Ascending aorta (tissue), 2 donors: ENCODE measurements at places on chromosomes 12 and 14.

GRCh38 chr14:89544636-89545301 lies 127.7 kb upstream of the FOXN3 start:
- DNase-seq, result no peak

DNA sequence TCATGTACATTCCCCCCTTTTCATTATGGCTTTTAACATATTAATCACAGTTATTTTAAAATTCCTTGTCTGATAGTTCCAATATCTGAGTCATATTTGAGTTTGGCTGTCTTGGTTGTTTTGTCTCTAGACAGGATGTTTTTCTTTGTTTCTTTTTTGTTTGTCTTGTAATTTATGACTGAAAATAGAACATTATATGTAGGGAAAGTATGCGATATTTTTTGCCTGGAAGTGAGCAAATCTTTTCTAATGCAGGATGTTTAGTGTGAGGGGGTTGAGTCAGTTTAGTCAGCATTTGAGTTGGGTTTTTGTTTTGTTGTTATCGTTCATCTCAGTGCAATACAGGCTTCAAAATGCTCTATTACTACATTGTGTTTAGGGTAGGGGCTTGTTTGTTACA lies 239.7 kb downstream of the SNAPC1 start:
- DNase-seq, result no peak

DNA sequence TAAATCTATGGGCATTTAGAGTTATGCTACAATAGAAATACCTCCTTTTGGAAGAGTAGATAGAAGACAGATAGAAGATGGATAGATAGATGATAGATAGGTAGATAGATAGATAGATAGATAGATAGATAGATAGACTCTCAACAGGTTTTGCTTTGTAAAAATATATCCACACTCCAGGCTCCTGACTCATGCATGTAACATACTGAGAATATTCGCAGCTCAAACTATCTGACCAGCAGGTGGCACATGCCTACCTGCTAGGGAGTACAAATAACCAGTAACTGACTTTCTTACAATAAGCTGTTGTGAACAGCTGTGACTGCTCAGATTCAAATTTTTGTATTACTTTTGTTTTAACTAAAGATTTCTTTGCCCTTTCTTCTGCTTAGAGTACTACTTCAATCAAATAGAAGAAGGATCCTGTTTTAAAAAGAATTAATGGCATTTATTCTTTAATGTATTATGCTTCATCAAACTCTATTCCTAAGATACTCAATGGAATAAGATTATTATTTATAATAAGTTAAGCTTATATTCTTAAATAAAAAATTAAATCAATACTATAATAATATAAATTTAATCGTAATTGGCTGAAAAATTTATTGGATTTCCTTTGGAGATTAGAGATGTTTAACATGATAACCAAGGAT lies 15.8 kb upstream of the CPNE8 start:
- DNase-seq, result no peak

DNA sequence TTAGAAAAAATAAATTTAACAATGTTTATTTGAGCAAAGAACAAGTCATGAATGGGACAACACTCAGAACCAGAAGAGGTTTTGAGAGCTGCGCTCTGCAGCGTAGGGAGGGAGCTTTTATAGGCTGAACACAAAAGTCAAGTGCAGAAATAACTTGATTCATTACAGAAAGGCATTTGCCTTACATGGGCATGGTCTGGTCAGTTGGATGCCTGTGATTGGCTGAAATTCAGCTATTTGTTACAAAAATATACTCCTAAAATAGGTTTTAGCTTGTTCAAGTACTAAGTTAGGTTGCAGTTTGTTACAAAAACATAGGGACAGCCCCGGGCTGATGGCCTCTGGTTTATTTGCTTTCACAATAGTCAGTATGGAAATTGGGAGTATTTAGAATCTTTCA lies 118.0 kb downstream of the NUAK1 start:
- DNase-seq, result no peak

GRCh38 chr12:9114946-9115345 lies 773 bp downstream of the A2M start:
- DNase-seq, result no peak

DNA sequence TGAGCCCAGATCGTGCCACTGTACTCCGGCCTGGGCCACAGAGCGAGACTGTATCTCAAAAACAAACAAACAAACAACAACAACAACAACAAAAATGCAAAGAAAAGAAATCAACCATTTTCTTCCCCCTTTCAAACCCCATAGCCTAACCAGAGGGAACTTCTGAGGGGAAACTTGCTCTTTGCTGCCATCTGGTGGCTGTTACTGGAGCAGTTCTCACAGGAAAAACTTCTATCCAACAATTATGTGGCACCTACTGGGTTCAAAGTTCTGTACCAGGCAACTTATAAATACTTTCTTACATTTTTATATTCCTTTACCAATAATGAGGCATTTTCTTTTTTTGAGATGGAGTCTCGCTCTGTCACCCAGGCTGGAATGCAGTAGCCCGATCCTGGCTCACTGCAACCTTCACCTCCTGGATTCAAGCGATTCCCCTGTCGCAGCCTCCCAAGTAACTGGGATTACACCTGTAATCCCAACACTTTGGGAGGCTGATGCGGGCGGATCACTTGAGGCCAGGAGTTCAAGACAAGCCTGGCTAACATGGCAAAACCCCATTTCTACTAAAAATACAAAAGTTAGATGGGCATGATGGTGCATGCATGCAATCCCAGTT lies 50.9 kb upstream of the BICDL1 start:
- no peak for DNase-seq

DNA sequence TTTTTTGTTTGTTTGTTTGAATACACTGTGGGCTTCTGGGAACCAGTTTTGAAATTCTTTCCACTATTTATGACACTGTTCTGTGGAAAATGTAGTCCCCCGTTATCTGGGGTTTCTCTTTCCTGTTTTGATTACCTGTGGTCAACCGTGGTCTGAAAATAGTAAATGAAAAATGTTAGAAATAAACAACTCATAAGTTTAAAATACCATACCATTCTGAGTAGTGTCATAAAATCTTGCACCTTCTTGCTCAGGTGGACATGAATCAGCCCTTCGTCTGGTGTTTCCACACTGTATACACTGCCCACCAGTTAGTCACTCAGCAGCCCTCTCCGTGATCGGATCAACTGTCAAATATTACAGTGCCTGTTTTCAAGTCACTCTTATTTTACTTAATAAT lies 5.1 kb upstream of the PAPOLA start:
- DNase-seq, result no peak

GRCh38 chr14:75542588-75543091 lies 20.4 kb downstream of the BATF start:
- peak; percentile 14 for DNase-seq

GRCh38 chr12:72098622-72099021 lies 160.0 kb downstream of the TPH2 start:
- no peak for DNase-seq

- no peak for DNase-seq
Observed at GRCh38 chr12:122336015-122336946, 70.0 kb upstream of the VPS33A start.

GRCh38 chr12:2101771-2102170 lies 49.0 kb downstream of the CACNA1C start:
- DNase-seq, result no peak

DNA sequence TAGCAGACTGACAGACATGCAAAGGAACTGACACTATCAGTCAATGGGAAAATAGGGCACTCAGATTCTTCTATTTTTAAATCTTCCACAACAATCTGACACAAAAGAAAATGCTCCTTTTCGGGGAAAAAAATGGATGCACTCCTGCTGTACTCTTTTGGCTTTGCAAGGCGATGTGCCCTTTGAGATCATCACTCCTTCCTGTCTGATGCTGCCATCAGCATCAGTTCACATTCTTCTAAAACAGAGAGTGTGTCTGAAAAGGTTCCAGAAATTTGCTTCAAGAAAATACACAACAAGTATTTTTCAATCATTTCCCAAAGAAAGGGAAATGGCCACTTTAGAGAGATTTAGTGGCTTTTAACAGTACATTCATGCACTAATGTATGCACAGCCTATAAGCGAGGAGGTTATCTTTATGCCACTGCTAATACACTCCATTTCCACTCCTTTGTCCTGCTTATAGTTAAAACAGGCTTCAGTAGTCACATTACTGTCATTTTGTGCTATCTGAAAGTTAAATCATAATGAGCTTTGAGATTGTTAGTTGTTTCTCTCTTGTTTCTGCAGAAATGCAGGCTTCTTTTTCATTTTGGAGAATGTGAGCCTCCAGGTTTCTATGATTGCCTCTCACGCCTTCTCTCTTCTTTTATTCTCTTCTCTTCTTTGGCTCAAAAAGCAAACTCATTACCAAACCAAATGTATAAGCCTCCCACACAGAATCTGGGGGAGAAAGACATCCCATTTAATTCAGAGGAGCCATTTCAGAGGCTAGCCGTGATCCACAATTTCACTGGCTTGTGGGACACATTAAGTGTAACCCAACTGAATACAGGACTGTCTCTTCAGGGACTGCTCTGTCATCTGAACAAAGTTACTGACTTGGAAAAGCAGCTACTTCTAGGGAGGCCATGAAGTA lies 110.9 kb upstream of the CCDC196 start:
- DNase-seq, result no peak

- DNase-seq, result no peak
Observed at GRCh38 chr14:77761205-77761931, 412 bp upstream of the SNW1 start.

DNA sequence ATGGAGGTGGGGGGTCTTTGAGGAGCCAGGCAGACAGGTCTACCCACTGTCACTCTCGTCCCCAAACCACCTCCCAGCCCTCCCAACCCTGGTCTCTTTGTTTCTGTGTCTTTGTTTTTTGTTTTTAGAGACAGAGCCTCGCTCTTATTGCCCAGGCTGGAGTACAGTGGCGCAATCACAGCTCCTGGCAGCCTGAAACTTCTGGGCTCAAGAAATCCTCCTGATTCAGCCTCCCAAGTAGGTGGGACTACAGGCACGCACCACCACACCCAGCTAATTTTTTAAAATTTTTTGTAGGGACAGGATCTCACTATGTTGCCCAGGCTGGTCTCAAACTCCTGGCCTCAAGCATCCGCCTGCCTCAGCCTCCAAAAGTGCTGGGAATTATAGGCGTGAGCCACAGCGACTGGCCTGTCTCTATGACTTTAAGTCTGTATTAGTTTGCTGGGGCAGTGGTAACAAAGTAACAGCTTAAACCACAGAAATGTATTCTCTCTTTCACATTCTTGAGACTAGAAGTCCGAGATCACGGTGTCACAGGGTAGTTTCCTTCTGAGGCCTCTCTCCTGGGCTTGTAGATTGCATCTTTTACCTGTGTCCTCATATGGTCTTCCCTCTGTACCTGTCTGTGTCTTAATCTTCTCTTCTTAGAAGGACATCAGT lies 26.1 kb downstream of the DTX1 start:
- no peak for DNase-seq

DNA sequence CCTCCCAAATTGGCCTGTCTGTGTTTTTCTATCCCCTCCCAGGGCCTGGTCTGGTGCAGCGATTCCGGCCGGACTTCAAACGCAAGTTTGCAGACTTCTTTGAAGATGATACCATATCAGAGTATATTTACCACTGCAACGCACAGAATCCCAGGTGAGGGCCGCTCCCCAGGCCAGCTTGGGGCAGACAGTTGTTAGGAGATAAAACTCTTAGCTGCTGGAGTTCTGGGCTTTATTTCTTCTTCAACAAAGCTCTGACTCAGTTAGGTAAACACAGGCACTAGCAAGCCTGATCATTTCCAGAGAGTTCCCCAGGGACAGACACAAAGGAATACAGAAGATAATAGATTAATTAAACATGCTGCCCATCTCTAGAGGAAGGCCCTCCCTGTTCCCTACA lies 8.3 kb downstream of the ABHD4 start:
- DNase-seq, result no peak

DNA sequence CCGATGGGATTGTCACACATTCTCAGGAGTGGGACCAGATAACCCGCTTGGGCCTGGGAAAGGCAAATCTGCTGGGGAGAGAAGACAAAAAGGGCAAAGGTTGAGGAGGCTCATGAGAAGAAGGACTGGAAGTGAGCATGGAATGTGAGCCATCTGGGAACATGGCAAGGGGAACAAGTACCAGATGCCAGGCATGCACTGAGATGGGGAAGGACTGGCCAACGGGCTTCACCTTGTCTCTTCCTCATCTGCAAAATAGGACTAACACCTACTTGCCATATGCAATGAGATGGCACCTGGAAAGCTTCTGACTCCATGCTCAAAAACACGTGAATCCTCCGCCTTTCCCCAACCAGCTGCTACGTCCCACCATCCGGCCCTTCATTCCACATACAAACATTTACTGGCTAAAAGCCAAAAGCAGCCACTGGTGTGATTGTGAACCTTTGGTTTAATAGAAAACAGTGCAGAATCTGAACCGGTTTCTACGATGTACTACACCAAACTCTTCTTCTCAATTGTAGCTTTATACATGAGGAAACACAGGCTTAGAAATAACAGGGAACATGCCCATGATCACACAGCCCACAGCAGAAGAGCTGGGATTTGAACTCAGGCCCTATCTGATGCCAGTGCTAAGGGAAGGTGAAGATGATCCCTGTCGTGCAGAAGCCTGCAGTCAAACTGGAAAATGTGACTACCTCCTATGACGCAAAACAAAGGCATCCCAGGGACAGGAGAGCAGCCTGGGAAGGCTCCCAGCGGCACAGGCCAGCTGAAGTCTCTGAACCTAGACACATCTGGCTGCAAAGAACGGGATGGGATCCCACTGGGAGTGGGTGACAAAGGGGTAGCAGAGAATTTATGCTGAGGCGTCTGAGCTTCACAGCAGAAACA lies 112.1 kb downstream of the TTC7B start:
- no peak for DNase-seq

- DNase-seq, result no peak
Observed at GRCh38 chr14:68473794-68474193, 319.1 kb downstream of the ZFP36L1 start.

DNA sequence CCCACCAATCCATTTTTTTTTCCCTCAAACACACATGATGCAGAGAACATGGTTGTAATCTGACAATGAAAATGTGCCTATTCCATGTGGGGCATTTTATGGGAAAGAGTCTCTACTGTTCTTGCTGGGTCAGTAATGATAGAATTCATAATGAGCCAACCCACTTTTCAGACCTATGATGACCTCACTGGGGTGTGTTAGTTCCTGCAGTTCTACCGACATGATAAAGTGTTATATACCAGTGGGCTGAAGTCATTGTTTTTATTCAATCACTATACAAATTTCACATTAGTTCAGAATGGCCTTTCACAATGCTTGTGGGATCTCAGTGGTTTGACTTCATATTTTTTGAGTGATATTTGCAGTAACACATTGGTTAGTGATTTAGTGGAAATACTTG lies 47.5 kb downstream of the PPFIBP1 start:
- no peak for DNase-seq

- no peak for DNase-seq
Observed at GRCh38 chr12:94140556-94140955, 7.8 kb upstream of the PLXNC1 start.

- DNase-seq, result no peak
Observed at GRCh38 chr14:72291908-72292688, 359.9 kb downstream of the RGS6 start.

- DNase-seq, result peak; percentile 59
Observed at GRCh38 chr14:74425525-74426201, 347 bp downstream of the SYNDIG1L start.
